MG63 (cell line): ENCODE measurements at places on chromosomes 16 and 17. TPM values are rescaled to one million over a fixed set of nuclear protein-coding genes. Genes with fewer than 3 reads are reported as not detected.

ITGAX gene
- total RNA-seq, result 0.46 TPM in 1 of 2 replicates, not detected in the other

DRC3 gene
- total RNA-seq, result 1.3 TPM in 1 of 2 replicates, not detected in the other

ZNF750 gene
- total RNA-seq, result not detected in 2 replicates

TMEM170A gene
- 1.3 and 8.0 TPM in 2 replicates for total RNA-seq

SLC13A2 gene
- total RNA-seq, result not detected in 2 replicates

PIP4K2B gene
- 49.1 and 73.8 TPM in 2 replicates for total RNA-seq

SGCA gene
- 1.1 TPM in 1 of 2 replicates, not detected in the other for total RNA-seq

C17orf107 gene
- 0.16 and 0.94 TPM in 2 replicates for total RNA-seq

BRD7 gene
- total RNA-seq, result 23.6 and 39.1 TPM in 2 replicates

KRTAP4-4 gene
- not detected in 2 replicates for total RNA-seq

TP53TG3B gene
- total RNA-seq, result 0.22 and 1.4 TPM in 2 replicates

PLXDC1 gene
- not detected in 2 replicates for total RNA-seq

MT1E gene
- 49.5 and 203 TPM in 2 replicates for total RNA-seq

CTF1 gene
- total RNA-seq, result not detected in 2 replicates

DLX3 gene
- 2.5 and 5.3 TPM in 2 replicates for total RNA-seq

KRT32 gene
- 0.72 TPM in 1 of 2 replicates, not detected in the other for total RNA-seq

CCDC57 gene
- total RNA-seq, result 6.9 and 8.2 TPM in 2 replicates

NPIPB13 gene
- 0.89 and 4.2 TPM in 2 replicates for total RNA-seq

DPEP2 gene
- not detected in 2 replicates for total RNA-seq

ADPRM gene
- total RNA-seq, result 5.3 and 12.5 TPM in 2 replicates

AIPL1 gene
- not detected in 2 replicates for total RNA-seq

CACNG1 gene
- not detected in 2 replicates for total RNA-seq

EPX gene
- total RNA-seq, result not detected in 2 replicates

IL21R gene
- 0.33 and 0.44 TPM in 2 replicates for total RNA-seq
